Glutamatergic neuron (in vitro differentiated cells): ENCODE measurements at places on chromosomes 6 and 20. TPM values are rescaled to one million over a fixed set of nuclear protein-coding genes. Genes with fewer than 3 reads are reported as not detected.

Gene GSTA3
- total RNA-seq, result not detected

Gene RBBP9
- 22.9 TPM for total RNA-seq

DNA sequence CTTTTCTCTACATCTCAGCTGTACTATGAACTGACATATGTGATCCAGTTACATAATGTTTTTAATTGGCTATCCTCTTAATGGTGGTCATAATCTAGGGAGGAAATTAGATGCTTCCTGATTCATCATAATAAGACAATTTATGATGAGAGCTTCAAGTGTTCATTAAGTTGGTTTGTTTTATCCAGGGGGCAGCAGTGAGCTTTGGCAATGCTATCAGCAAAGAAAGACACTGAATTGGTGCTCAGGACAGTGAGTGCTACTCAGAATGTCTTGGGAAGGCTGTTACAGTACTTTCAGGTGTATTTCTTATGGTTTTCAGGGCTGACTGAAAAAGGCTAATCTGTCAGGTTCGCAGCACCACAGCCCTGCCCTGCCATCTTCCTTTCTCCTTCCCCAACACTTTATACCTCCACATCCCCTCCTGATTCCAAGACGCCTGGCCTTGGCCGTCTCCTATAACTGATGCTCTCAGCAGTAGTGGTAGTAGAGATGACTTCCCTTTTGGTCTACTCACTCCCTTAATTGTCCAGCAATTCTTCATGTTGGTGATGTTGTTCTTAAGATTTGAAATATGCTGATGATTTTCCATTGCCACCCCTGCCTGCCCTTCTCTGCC, 67.0 kb upstream of the TNFAIP3 start:
- no peak for DNase-seq

DNA sequence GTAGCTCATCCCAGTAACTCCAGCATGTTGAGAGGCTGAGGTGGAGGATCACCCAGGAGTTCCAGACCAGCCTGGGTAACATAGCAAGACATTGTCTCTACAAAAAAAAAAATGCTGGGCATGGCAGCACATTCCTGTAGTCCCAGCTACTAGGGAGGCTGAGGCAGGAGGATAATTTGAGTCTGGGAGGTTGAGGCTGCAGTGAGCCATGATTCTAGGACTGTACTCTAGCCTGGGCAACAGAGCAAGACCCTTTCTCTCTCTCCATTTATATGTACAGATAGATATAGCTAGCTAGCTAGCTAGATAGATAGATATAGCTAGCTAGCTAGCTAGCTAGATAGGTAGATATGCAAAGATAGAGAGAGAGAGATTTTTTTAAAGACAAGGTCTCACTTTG, 20.4 kb downstream of the ILRUN start:
- no peak for DNase-seq

DNA sequence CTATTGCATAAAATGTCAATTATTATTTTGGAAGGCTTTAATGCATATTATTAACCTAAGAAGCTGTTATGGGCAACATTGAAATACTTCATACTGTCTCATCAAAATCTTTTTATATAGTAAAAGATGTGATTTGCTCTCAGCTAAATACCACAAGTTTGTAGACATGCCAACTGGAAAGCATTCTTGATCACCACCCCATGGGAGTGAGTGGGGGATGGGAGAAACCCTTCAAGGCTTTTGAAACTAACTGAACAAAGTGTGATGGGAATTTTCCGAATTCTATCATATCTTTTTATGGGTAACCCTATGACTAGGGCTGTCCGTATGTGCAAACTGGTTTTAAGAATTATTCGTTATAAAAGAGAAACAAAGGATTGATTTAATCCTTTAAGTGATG, 377.3 kb upstream of the JAG1 start:
- DNase-seq, result no peak
